MG63 (cell line): ENCODE measurements at places on chromosomes 5 and 9. TPM values are rescaled to one million over a fixed set of nuclear protein-coding genes. Genes with fewer than 3 reads are reported as not detected.

Gene OSMR
- 10.1 and 23.4 TPM in 2 replicates for total RNA-seq

Gene MORN5
- total RNA-seq: not detected in 2 replicates

Gene TRIM41
- total RNA-seq: 31.9 and 43.0 TPM in 2 replicates

Gene CDH10
- 0.89 and 1.6 TPM in 2 replicates for total RNA-seq

Gene AJM1
- total RNA-seq: 0.82 TPM in 1 of 2 replicates, not detected in the other

Gene CCDC171
- 6.6 and 9.1 TPM in 2 replicates for total RNA-seq

Gene FAM169A
- 2.2 and 18.8 TPM in 2 replicates for total RNA-seq

Gene CORO2A
- 0.03 and 0.81 TPM in 2 replicates for total RNA-seq

Gene SNCB
- total RNA-seq: not detected in 2 replicates

Gene COL23A1
- 89.5 and 107 TPM in 2 replicates for total RNA-seq

Gene SHISAL2B
- not detected in 2 replicates for total RNA-seq

Gene MSANTD3
- 73.1 and 97.4 TPM in 2 replicates for total RNA-seq

Gene DRD1
- total RNA-seq: not detected in 2 replicates

Gene ARHGEF28
- 7.6 and 8.0 TPM in 2 replicates for total RNA-seq

Gene CARTPT
- total RNA-seq: not detected in 2 replicates

Gene DOCK8
- 5.9 and 6.5 TPM in 2 replicates for total RNA-seq

Gene ACTBL2
- 0.30 and 1.8 TPM in 2 replicates for total RNA-seq

Gene C9orf50
- total RNA-seq: not detected in 2 replicates

Gene GDNF
- total RNA-seq: not detected in 2 replicates

Gene MLANA
- not detected in 2 replicates for total RNA-seq

Gene FAM78A
- total RNA-seq: 0.64 and 0.82 TPM in 2 replicates

Gene SLC4A9
- not detected in 2 replicates for total RNA-seq

Gene LRRC19
- not detected in 2 replicates for total RNA-seq

Gene HMMR
- total RNA-seq: 73.4 and 102 TPM in 2 replicates

Gene ASB6
- 11.1 and 24.4 TPM in 2 replicates for total RNA-seq

Gene BNC2
- 38.8 and 49.5 TPM in 2 replicates for total RNA-seq

Gene RLN1
- total RNA-seq: not detected in 2 replicates

Gene EGFLAM
- total RNA-seq: not detected in 2 replicates

Gene RNF38
- total RNA-seq: 11.0 and 13.3 TPM in 2 replicates

Gene APBA1
- total RNA-seq: under 0.01 TPM in 1 of 2 replicates, not detected in the other
